Islet precursor cell (in vitro differentiated cells): ENCODE measurements at places on chromosomes 7 and 10.

- DNase-seq: no peak
These were observed 4.1 kb downstream of the CHPF2 start for GRCh38 chr7:151236406-151236805.

DNA sequence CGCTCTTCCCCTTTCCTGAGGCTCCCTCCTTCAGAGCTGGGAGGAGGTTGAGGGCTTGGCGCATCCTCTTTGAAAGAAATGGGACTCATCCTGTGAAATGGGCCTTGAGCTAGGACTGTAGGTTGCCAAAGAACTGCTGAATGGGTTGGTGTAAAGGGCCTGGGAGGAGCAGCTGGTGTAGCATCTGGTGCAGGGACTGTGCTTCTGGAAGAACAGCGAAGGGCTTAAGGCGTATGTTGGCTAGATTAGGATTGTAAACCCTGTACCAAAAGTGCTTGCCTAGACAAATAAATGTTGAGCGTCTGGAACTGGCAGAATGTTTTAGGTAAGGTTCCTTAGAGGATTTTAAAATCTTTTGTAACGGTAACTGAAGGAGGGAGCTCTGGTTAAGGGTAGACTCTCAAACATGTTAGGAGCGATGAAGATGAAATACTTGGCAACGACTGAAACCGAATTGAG, 563 bp downstream of the STAM start:
- no peak for DNase-seq

- peak; percentile 72 for DNase-seq
These were observed 40.8 kb upstream of the HECW1 start for GRCh38 chr7:43071604-43072003.

DNA sequence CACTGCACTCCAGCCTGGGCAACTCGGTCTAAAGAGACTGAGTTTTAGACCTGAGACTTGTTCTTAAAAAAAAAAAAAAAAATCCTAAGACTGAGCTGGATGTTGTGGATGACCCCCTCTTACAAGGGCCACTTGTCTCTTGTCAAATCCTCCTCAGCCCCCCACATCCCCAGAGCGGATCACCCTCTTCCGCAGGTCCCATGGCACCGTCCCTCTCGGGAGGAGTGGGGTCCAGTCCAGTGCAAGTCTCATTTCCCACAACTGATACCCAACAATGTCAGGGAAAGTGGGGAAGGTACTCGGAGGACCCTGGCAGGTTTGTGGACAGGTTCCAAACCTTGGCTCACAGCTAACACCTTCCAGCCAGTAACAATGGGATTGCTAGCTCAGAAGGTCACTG, 100.3 kb downstream of the ELFN1 start:
- DNase-seq: no peak

GRCh38 chr10:97543025-97543546, 29.5 kb upstream of the ANKRD2 start:
- DNase-seq: peak; percentile 97

GRCh38 chr10:18222866-18223265, 82.6 kb downstream of the CACNB2 start:
- no peak for DNase-seq

GRCh38 chr10:59027975-59028655, 148.3 kb upstream of the PHYHIPL start:
- no peak for DNase-seq

GRCh38 chr10:80410578-80411145, 2.3 kb downstream of the PRXL2A start:
- no peak for DNase-seq

- DNase-seq: no peak
These were observed 165.7 kb upstream of the AHR start for GRCh38 chr7:17132726-17133125.

DNA sequence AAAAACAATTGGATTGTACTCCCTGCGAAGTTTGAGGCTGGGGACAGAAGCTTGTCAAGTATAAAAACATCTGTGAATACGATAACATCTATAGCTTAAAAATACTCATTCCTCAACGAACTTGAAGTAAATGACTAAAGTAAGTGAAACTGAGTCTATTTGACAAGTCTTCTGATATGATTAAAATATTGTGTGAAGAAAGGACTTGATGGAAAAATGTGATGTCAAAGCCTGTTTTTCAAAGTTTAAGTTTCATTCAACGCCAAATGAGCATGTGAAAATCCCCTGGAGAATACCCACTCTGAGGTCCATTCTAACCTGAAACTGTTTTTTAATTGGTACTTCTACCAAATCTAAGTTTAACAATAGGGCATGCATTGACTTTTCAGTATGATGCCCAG, 122.3 kb upstream of the MDFIC start:
- no peak for DNase-seq

DNA sequence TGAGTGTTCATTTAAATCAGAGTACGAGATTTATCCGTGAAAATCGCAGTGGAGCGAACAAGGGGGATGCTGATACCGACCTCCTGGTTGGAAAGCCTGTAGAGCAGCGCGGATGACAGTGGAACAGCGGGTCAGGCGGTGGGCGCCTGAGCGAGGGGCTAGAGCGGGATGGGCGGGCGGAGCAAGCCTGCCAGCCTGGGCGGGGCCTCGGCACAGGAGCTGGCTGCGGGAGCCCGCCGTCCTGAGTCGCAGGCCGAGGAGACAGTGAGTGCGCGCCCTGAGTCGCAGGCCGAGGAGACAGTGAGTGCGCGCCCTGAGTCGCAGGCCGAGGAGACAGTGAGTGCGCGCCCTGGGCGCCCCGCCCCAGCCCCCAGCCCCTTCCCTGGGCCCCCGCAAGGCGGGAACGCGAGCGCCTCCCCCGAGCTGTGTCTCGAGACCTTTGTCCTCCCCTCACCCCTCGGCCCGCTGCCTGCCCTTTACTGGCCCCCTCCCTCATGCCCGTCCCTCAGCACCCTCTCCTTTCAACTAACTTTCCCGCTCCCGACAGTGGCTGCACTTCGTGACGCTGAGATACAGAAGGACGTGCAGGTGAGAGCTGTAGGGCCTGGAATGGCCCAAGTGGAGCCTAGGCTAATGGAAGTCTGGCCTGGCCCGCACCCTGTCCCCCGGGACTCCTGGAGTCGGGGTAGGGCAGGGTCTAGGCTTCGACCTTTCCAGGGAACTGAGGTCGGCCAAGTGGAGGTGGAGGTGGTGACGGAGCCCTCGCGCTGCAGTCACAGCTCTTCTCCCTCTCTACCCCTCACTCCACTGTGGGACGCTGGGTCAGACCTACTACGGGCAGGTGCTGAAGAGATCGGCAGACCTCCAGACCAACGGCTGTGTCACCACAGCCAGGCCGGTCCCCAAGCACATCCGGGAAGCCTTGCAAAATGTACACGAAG, at the start of gene AS3MT:
Gene AS3MT, plus strand, starts transcription at position 213 of the 941 bp plus-strand sequence. Its CDS starts 123 bp downstream, at position 336.
- DNase-seq: peak; percentile 84

GRCh38 chr10:132527339-132528063, 10.1 kb upstream of the INPP5A start:
- DNase-seq: peak; percentile 50

GRCh38 chr7:27703181-27703580, 36.8 kb upstream of the TAX1BP1 start:
- no peak for DNase-seq

GRCh38 chr10:122246830-122247520, 24.1 kb upstream of the BTBD16 start:
- no peak for DNase-seq

DNA sequence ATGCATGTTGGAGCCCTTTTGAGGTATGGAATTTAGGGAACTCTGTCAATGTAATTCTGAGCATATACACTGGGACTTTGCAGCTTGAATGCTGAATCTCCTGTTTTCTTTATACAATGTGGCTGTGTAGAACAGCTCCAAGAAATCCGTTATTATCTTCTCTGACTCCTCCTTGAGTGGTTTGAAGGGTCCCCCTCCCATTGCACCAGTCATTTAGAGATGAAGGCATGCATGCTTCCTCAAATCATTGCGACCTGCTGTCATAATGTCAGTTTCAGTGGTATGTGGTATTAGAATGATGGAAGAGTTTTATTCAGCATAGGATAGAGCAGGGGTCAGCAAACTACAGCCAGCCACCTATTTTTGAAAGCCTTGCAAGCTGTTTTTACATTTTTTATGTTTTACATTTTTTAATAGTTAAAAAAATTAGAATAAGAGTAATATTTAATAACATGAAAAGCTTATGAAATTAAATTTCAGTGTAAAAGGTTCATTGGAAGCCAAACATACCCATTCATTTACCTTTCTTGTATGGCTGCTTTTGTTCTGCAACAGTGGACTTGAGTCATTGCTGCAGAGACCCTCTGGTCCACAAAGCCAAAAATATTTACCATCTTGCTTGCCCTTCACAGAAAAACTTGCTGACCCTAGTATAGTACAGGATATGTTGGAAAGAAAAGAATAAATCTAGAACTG, 8.1 kb downstream of the STK17A start:
- no peak for DNase-seq

DNA sequence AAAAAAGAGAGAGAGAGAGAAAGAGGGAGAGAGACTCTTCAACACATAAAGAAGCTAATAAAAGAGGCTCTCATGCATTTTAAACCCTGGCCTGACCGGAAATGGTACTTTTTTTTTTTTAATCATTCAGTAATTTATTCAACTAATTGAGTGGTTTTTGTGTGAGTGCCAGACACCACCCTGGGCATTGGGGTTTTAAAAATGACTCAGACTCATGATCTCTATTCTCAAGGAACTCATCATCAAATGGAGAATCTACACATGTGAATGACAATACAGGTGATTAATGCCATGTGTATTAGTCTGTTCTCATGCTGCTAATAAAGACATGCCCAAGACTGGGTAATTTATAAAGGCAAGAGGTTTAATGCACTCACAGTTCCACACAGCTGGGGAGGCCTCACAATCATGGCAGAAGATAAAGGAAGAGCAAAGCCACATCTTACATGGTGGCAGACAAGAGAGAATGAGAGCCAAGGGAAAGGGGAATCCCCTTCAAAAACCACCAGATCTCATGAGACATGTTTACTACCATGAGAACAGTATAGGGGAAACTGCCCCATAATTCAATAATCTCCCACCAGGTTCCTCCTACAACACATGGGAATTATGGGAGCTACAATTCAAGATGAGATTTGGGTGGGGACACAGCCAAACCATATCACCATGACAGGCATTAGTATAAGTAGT, 158.5 kb upstream of the AUTS2 start:
- DNase-seq: no peak

GRCh38 chr10:102837230-102837721, at the start of gene CYP17A1:
CYP17A1 (minus strand) TSS chr10:102837413; CDS start chr10:102837361, 52 bp downstream.
- peak; percentile 35 for DNase-seq

DNA sequence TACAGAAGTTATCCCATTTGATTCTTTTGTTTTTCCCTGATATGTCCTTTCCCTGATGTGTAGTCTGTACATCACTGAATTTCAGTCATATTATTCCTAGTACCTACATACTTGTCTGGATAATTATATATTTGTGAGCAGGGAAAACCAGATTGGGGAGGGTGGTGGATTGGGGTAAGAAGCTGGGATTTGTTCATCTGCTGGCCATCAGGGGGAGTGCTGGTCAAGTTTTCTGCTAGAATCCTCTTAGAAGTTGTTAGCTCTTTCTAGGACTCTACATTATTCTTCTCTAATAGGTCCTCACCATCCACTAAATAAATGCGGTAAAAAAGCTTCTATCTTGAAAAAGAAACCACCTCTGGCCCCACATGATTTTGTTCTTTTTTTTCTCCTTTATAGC, 232.7 kb upstream of the TAC1 start:
- peak; percentile 64 for DNase-seq

GRCh38 chr7:42392826-42393225, 155.8 kb upstream of the GLI3 start:
- no peak for DNase-seq

DNA sequence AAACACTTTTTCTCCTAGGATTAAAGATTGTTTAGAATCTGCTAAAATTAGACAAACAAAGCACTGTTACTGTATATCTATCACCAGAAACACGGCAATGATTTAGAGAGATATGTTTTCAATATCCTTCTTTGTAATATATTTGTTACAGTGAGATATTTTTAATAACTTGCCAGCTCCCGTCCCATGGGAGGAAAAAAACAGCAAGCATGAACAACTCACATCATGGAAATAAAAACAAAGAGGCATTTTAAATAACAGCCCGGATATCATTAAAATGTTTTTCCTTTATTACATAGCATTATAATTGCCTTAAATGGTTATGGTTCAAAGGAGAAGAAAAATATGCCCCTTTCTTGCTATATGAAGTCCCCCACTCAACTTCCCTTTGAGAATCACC, 272.1 kb downstream of the BMPER start:
- DNase-seq: no peak

DNA sequence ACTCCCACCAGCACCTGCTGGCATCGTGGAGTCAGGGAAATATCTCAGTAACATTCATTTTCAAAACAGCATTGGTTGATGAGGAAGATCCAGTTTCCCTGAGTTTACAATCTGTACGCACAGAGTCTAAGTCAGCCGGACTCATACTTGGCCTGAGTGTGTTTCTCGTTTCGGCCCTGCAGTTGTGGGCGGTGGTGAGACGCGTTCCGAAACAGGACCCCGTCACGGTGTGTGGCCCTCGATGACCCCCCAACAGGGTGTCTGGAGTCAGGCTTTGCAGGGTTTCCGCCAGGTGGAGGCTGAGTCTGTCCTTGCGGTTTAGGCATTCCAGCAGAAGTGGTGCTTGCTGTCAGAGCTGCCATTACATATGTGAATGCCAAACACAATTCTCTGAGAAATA, 317.5 kb downstream of the DNAJB6 start:
- DNase-seq: no peak

DNA sequence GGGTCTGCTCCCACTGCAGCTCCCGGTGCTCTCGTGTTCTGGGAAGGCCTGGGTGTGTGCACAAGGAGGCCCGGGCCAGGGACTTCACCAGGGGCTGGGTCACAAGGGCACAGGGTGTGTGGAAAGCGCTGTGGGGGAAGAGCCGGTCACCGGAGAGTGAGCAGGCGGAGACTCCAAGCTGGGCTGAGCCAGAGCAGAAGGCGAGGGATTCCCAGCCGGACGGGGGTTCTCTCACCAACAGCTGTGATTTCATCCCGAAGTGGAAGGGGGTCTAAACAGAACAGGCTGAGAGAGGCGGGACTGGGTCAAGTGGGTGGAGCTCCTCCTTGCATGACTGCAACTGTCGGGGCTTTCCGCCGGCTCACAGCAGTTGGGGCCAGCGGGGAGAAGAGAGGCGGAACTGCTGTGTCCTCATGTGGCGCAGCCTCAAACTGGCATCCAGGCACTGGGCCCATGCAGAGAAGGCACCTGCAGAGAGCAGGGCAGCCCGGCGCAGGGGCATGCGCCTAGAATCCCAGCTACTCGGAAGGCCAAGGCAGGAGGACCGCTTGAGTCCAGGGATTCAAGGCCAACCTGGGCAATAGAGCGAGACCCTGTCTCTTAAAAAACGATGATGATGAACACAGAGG, 7.6 kb upstream of the ORAI2 start:
- no peak for DNase-seq
